ENCODE measurements at places on chromosomes 3 and 15.
A peak's percentile ranks its signal among the peaks of the same experiment; 100 is the strongest.

GRCh38 chr3:52880474-52880873 lies 16.9 kb downstream of the STIMATE start:
- DNase-seq = peak; percentile 52

DNA sequence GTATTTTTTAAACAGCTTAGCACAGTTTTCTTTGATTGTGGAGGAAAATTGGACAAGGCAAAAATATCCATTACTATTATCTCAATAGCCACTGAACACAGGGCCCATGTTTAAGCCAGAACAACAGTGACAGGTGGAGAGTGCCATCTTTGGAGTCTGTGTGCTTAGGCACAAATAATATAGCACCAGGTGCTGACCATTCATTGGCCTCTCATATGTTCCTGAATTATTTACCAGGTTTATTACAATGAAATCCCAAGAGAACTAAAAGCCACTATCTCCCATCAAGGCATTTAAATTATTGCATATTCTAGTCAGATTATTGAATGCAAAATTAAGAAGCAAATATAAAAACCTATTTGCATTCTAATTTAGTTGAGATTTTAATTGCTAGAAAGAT lies 39.6 kb downstream of the GPR156 start:
- no peak for DNase-seq

- DNase-seq = no peak
These were observed 5.1 kb downstream of the RBP1 start for GRCh38 chr3:139534455-139534812.

DNA sequence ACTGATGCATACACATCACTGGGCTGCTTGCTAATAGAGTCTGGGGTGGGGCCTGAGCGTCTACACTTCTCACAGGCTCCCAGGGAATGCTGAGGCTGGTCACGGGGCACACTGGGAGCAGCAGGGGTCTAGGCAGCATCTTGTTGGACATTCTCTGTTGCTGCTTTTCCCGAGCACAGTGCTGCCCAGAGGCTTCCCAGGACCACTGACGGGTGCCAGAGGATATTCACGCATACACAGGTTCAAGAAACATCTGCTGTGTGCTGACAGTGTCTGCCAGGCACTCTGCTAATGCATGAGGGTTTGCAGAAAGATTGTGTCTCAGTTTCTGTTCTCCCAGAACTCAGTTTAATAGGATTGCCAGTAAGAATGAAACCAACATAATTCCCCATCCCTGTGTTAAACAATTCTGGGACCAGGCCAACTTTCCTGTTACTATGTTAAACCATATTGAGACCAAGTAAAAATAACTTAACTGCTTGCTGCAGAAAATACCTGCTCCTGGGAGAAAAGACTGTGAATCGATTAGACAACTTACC lies 23.9 kb upstream of the BCL2L10 start:
- no peak for DNase-seq

DNA sequence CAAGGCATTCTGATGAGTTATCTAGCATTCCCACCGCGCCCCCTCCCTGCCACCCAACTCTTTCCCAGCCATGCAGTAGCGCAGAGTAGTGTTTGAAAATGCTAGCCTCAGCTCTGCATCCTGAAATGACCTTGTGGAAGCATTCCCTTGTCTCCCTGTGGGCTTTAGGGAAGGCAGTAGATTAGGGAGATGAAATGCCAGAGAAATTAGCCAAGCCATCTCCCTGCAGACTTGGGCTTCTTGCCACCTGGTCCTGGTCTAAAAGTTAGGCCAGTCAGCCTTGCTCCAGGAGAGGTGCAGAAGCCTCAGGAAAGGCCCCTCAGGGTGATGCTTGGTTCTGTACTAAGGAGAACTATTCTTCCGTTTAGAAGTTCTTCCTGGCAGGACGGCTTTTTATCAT lies 231.2 kb downstream of the CACNA2D3 start:
- no peak for DNase-seq

DNA sequence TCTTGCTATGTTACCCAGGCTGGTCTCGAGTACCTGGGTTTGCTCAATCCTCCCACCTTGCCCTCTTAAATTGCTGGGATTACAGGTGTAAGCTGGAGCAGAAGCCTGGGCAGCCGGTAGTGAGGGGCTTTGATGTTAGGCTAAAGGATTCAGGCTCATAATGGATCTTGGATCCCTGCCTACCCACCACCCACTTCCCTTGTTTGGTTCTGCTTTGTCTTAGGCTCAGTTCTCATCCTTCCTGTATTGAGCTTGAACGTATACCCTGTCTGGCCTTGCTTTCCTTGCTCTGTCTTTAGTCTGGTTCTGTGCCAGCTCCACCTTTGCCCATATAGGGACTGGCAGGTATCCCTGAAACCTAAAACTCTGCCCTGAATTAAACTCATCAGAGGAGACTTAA lies 1.7 kb downstream of the PPCDC start:
- no peak for DNase-seq

DNA sequence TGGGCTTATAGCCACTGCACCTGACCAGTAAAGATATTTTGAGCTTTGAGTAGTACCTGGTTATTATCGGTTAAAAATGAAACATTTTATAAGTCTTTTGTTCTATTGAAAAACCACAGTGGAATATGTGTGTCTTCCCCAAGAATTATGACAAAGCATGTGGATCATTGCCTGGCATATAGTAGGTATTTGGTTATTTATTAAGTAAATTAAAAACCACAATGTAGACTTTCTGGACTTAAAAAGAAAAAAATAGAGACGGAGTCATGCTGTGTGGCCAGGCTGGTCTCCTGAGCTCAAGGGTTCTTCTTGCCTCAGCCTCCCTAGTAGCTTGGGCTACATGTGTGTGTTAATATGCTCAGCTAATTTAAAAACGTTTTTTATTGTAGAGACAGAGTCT lies 43.5 kb downstream of the UBE2E2 start:
- no peak for DNase-seq

GRCh38 chr3:194119831-194120590 lies 15.9 kb upstream of the HES1 start:
- DNase-seq = no peak

DNA sequence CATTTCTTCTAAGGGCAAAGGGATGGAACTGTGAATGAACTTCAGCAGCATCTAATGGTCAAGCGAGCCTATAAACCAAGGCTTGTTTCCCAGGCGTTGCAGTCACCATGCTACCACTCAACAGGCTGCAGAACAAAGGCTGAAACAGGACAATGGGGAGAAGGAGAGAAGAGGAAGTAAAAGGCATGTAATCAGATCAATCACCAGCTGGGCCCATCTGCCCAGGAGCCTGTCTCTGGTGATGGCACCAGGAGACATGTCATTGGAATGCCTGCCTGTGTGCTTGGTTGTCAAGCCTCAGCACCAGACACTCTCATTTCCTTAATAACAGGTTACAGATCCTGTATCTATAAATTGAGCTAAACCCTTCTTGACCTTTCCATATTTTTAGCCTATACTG lies 81.7 kb upstream of the UMPS start:
- DNase-seq = no peak

GRCh38 chr3:123373474-123373987 lies 75.4 kb downstream of the ADCY5 start:
- no peak for DNase-seq

DNA sequence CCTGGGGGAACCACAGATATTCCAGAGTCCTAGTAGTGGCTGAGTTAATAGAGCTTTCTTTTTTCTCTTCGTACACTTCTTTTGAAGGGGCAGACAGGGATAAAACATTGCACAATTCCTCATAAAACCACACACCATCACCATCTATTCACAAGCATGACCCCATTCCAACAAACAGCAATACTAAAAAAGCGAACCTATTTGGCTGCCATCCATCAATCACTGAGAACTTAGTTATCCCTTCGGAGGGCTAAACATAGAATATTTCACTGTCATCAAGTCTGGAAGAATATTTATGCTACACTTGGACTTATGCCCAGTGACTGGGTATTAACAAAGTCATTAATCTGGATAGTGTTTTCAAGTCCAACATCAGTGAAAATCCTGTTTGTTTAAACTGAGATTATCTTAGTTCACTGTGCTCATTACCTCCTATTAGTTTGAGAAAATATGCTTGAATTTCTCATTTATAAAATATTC lies 80.3 kb upstream of the PRTG start:
- DNase-seq = no peak

DNA sequence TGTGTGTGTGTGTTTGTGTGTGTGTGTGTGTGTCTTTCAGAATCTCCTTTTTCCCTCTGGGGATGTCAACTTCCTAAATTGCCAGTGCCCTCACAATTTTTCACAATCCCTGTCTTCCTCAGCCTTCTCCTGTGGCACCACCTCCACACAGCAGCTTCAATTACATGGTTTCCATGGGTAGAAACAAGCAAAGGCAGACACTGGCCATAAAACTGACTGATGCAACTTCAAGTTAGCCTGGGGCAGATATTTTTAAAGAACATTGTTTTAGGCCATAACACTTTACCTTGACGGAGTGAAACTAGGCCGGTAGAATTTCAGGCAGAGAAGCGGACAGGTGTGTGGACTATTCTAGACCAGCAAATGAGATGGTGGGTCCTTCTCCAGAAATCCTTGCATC lies 405.8 kb upstream of the SUCLG2 start:
- DNase-seq = no peak

DNA sequence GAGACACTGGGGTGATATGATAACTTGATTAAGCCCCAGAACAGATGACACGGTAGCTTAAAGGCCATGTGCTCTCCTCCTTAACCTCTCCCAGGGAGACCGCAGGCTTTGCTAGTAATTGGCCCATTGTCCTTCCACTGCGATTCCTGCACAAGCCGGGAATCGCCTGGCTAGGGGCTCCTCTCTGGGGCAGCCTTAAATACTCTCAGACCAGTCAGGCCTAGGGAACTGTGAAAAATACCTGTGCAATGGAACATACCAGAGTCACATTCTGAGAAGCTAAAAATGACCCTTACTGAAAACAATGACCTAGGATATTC lies 56.3 kb downstream of the CPN2 start:
- no peak for DNase-seq

DNA sequence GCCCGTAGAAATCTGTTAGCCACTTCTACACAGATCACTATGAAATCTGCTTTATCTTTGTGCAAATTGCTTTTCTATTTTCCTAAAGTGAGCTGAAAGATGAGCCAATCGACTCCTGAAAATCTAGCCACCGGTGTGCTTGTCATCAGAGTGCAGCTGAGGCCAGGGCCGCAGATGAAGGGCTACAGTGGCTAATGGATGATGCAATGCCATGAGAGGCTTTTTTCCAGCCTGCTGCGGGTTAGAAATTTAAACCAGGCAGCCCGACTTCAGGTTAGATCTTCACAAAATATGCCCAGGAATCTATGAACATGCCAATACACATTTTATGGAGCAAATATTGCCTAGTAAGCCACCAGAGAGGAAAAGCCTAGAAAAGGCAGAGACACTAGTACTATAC lies 948.2 kb upstream of the CFAP20DC start:
- DNase-seq = no peak

DNA sequence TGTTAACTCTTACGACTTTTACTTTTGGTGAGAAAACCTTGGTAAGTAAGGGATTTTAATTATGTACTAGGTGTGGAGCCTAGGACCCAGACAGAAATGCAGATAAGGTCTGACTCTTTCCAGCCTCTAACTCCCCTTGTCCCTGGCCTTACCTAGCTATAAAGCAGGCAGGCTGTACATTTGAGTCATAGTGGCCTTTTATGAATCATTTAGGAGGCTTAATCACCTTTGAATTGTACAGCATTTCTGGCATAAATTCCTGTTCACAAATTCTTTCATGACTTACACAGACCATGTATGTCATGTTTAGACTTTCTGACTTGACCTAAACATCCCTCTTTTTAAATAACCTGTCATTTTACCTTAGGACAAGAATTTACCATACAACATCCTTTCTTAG lies 47.4 kb downstream of the CHCHD4 start:
- no peak for DNase-seq

GRCh38 chr15:90581771-90582352 lies 52.1 kb downstream of the CRTC3 start:
- DNase-seq = no peak

DNA sequence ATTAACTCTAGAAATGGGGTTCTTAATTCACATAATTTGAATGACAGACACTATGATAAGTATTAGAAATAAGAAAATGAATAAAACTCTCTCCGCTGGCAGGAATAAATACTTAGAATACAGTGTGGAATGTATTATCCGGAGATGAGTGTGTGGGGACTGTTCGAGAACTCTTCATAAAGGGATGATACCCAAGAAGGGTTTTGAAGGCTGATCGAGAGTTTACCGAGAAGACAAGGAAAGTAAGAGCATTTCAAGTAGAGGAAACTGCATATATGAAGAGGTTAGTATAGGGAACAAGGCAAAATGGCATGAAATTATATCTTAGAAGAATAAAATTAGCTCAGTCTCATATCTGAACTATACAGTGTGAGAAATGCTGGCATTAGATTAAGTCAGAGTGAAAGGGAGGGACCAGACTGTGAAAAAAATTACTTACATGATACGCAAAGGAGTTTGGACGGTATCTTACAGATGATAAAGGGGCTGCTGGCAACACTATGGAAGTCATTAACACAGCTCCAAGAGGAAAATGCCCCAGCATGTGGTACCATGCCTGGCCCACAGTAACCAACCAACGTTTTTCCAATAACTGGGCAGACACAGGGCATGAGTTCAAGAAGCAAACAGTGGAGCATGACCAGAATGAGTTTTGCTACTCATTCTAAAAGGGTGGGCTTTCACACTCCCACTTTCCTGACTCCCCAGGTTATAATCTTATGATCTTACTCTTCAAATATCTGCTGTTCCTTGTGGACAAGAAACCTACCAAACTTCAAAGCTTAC lies 6.5 kb downstream of the DCBLD2 start:
- no peak for DNase-seq

DNA sequence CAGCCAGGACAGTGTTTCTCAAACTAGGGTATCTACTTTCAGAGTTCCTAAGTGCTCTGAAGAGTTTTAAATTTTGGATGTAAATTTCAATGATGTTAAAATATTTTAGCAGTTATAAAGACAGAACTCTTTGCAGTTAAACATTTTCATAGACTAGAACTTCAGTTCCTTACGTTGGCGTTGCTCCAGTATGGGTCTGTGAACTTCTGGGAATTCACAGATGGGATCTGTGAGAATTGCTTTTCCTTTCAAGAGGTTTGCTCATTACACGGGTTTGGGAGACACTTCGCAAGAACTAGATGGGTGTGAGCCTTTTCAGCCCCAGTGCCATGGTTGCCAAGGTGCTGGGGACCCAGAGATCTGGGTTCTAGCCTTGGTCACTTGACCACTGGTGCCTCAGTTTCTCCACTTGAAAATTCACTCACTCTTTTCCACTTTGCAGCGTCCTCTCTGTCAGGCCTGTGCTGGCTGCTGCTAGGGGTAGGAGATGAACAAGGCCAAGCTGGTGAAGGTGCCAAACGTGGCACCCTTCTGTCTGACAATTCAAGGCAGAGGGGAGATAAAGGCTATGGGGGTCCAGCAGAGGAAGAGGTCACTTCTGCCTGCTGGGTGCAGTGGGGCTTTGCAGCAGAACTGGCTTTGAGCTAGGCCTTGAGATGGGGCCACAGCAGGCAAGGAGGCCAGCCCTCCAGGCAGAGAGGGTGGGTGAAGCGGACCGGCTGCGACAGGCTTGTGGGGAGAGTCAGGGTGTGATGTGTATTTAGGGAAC lies 48.1 kb downstream of the EPHB3 start:
- no peak for DNase-seq

- DNase-seq = no peak
These were observed 647.9 kb downstream of the GRM7 start for GRCh38 chr3:7508821-7509220.

Data from activated CD4-positive, alpha-beta T cell treated with anti-CD3 and anti-CD28 coated beads, Interleukin-2, amount 50 U/mL, for 16 hours (primary cell).